ENCODE measurements at places on chromosomes 4 and X. TPM values are rescaled to one million over a fixed set of nuclear protein-coding genes. Genes with fewer than 3 reads are reported as not detected.

Gene NXF2
- total RNA-seq: not detected

Gene RPS6KA6
- total RNA-seq: 3.8 TPM

Gene TRPC5OS
- not detected for total RNA-seq

Gene ADAMTS3
- 0.42 TPM for total RNA-seq

Gene MAGEA4
- not detected for total RNA-seq

Gene CYSLTR1
- total RNA-seq: not detected

Gene SLC38A5
- 92.3 TPM for total RNA-seq

All from airway epithelial cell (primary cell).